ENCODE measurements at places on chromosomes 16 and 17. TPM values are rescaled to one million over a fixed set of nuclear protein-coding genes. Genes with fewer than 3 reads are reported as not detected.

GRCh38 chr16:79288066-79288465 is 312.5 kb downstream of the MAF start:
- DNase-seq: no peak

DNA sequence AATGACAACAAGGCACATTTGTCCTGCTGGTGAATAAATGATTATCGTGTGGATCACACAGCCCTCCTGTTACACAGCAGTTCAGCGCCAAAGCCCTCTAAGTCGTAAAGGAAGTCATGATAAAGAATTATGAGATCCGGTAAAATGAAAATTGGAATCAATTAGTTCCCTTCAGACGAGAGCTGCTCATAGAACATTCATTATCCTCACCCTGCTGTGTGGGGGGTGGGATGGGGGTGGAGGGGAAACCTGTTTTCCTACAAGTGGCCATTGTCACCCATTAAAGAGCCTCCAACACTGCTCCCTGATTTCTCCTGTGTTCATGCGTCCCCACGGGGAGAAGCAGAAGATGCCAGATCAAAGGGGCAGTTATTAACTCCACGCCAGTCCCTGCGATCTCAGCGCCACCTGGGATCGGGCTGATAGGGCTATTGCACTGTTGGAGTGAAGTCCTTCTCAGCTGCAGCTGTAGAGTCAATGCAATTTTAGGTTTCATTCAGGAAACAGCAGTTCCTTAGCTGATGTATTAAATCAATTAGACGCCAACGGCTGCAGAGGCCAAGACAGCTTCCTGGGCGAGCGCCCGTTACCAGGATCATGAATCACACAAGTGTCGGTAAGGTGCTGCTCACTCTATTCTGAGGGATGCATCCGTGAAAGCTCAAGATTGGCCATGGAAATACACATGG is 19.2 kb upstream of the CACNG4 start:
- no peak for DNase-seq

GRCh38 chr17:73209436-73209835 is 16.6 kb downstream of the COG1 start:
- no peak for DNase-seq

- no peak for DNase-seq
Measured at GRCh38 chr17:68437979-68438822, 19.1 kb downstream of the WIPI1 start.

GRCh38 chr17:59485946-59486345 is 79.5 kb upstream of the DHX40 start:
- no peak for DNase-seq

DNA sequence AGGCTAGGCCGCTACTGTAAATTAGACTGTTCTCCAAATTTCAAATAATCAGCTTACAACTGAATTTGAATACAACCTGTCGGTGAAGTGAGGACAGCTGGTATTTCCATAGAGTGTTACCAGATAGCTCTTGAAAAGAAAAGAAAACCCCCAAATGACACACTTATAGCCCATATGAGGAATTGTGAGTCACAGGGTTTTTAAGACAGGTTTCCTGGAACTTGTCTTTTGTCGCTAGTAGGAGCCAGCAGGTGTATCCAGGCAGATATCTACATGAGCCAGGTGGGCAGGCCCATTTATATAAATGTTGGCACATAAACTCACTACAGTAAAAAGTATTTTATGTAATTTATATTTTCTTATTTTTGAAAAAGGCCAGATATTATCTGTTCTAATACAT is 24.0 kb downstream of the TNRC6A start:
- DNase-seq: no peak

GRCh38 chr17:82866590-82867191 is 26.9 kb upstream of the ZNF750 start:
- peak; percentile 73 for DNase-seq

DNA sequence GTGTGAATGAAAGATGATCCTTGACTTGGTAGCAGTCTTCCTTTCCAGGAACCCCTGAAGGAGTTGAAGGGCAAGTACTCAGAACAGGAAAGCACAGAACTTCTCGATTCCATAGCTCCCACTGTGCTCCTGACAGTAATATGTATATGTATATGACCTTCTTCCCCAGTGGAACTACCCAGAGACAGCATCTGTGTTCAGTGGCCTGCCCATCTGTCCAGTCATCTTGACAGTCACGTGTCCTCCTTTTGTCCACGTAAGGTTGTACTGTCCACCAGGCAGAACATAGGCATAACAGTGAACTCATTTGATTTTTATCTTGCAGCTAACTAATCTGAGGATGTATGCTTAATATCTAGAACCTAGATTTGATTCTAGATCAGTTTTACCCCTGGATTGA is 37.8 kb upstream of the RASL10B start:
- DNase-seq: no peak

DNA sequence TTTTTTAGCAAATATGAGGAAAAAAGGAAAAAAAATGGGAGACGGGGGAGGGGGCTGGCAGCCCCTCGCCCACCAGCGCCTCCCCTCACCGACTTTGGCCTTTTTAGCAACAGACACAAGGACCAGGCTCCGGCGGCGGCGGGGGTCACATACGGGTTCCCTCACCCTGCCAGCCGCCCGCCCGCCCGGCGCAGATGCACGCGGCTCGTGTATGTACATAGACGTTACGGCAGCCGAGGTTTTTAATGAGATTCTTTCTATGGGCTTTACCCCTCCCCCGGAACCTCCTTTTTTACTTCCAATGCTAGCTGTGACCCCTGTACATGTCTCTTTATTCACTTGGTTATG is 1.2 kb upstream of the TMEM88 start:
- DNase-seq: no peak

DNA sequence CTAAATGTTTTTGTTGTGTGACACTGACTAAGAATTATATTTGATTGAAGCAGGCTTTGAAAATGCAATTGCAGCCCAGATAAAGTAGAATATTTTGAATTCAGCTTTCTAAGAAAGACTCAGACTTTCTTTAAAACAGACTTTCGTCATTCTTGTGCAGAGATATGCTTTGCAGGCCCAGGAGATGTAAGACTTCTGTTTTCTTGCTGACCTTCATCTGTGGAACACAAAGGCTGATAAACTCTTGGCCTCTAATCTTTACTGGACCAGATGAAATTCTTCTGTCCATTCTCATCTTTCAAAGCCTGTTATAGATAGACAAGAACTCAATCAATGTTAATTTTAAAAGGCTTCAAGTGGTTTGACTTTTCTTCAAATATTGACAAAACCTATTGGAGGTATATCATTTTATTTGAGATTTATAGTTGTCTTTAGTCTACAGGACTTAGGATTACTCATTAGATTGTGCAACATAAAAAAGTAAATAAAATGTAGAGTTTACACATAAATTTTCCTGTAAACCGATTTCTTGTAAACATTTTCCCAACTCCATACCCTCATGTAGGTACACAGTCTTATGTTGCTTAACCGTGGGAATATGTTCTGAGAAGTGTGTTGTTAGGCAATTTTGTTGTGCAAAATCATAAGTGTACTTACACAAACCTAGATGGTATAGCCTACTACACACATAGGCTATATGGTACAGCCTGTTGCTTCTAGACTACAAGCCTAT is 94.2 kb downstream of the MAP2K4 start:
- DNase-seq: no peak

DNA sequence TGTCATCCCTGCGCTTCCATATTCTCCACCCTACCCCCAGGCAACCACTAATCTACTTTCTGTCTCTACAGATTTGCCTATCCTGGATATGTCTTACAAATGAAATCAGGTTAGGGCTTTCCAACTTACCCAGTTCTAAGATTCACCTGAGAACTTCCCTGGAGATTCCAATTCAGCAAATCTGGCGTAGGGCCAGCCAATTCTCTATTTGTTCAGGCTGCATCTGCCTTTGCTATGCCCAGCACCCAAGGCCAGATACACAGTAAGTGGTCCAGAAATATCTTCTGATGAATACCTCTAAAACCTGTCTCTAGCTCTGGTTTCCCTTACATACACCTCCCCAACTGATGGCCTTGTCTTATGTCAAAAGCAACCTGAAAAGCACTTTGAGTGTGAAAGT is 10.4 kb upstream of the CTCF start:
- DNase-seq: no peak

DNA sequence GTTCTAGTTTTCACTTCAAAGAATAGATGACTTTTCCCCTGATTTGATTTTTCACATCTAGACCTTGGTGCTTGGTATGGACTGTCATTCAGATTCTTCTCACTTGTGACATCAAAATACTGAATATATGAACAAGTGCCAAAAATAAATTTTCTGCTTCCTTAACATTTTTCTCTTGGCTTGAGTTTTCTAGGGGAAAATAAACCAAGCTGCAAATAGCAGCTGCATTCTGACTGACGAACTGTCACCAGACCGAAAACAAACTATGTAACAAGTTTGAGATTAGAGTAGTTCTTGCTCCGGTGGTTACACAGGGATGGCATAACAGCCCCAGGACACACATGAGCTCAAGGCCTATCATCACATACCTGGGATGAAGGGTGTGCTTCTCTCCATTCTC is 345.7 kb downstream of the CNTNAP4 start:
- DNase-seq: no peak

The KRT34 gene
- not detected for total RNA-seq

The MAP2K3 gene
- total RNA-seq: 58.7 TPM

The C16orf86 gene
- total RNA-seq: 2.6 TPM

The DYNLRB2 gene
- total RNA-seq: not detected

The ZSCAN10 gene
- not detected for total RNA-seq

The FBXO39 gene
- 2.0 TPM for total RNA-seq

The CTRL gene
- total RNA-seq: 0.90 TPM

Data from aorta (tissue), 5 donors.